ENCODE measurements at places on chromosomes 1 and 21. TPM values are rescaled to one million over a fixed set of nuclear protein-coding genes. Genes with fewer than 3 reads are reported as not detected.

DNA sequence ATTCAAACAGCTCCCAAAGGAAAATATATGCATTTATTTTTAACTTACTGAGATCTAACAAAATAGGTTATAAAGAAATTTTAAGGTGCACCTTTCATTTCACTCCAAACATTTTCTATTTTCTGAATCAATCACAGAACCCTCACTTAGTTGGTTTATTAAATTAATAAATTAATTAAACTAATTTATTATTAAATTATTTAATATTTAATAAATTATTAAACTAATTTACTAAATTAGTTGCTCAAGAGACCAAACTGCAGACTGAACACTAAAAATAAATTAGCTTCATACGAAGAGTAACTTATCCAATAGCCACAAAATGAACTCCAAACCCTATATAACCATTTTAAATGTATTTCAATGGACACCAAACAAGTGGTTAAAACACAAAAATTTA, 68.0 kb downstream of the PRPF38A start:
- no peak for DNase-seq

GRCh38 chr21:19123053-19123452, 719.5 kb upstream of the TMPRSS15 start:
- no peak for DNase-seq

DNA sequence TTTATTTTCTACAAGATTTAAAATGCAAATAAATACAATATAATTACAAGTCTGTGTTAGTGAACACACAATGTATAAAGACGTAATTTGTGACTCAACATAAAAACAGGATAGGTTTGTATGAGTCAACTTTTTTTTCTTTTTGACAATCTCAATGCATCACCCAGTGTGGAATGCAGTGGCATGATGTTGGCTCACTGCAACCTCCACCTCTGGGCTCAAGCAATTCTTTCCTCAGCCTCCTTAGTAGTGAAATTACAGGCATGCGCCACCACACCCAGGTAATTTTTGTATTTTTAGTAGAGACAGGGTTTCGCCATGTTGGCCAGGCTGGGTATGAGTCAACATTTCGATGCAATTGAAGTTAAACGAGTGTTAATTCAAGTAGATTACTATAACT, 5.9 kb upstream of the SPRR2E start:
- no peak for DNase-seq

- DNase-seq: peak; percentile 82
Observed at GRCh38 chr1:44031252-44032169, at the start of gene SLC6A9. Gene SLC6A9 (minus strand): TSS chr1:44031462. CDS start chr1:44024277, 7,185 bp downstream.

- no peak for DNase-seq
Observed at GRCh38 chr1:195335541-195335940, 1272.7 kb downstream of the KCNT2 start.

DNA sequence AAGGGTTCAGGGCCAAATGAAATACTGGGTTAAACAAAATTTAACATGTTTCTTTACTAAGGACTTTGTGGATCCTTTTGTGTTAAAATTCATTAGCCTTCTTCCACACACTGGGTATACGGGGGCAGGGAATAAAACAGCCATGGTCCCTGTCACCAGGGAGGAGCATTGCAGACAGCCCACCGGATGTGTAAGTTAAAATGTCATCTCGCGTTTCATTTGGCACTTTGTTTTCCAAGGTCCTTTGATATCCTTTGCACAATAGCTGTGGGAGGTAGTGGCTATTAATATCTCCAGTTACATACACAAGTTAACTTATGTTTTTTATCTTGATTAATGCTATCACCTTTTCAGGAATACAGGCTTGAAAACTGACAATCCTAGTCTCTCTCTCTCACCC, 172.7 kb downstream of the BARHL2 start:
- DNase-seq: no peak

- no peak for DNase-seq
Observed at GRCh38 chr1:157734321-157734720, 33.8 kb upstream of the FCRL3 start.

- DNase-seq: no peak
Observed at GRCh38 chr1:94309829-94310569, 72.6 kb upstream of the ARHGAP29 start.

- no peak for DNase-seq
Observed at GRCh38 chr1:151287341-151287699, 5.2 kb downstream of the ZNF687 start.

Gene FCRLA
- not detected for total RNA-seq
